RCC 7860 (cell line): ENCODE measurements at places on chromosomes 16 and 17.

DNA sequence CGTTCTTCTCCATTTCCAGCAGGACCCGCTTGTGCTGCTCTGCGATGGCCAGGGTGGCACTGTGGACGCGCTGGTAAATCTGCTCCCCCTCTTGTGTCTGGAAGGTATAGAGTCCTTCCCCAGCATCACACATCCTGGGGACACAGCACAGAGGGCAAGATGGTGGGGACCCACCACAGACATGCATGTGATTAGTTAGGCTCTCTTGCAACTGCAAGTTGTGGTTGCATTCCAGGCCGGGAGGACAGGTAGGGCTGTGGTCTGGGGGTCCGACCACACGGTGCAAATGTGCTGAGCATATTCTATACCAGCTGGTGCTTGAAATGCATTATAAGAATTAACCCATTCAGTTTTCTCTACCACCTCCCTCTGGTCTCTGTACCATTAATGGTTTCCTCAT lies 11.4 kb downstream of the POLR2C start:
- DNase-seq: no peak

DNA sequence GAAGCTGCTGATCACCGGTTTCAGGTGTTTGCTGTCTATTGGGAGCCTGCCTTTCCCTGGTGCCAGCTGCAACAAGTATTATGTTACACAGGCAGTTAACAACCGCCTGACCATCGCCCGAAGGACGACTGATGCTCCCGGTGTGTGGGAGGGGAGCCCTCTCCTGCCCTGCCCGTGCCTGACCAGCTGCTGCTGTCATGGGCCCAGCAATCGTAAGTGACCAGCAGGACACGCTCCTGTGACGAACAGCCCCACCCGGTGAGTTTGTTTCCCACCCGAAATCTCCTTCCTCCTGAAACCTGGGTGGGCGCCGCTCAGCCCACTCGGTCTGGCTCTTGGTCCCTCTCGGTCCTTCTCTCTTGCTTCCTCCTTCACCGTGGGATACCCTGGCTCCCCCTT lies 17.9 kb upstream of the UBE2I start:
- no peak for DNase-seq

DNA sequence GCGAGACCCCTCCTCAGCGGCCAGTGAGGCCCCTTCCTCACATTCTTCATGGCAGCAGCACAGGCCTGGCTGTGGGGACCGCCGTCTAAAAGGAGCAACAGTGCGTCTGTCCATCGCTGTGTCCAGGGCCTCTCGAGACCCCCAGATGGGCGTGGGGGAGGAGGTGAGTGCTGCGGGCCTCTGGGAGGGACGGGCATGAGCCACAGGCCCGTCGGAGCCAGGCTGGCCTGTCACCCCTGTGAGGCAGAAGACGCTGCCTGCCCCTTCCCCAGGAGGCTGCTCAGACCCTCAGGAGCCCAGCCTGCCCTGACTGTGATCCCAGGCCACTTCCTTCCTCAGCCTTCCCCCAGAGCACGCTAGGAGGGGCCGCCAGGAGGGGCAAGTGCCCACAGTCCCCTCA lies 2.1 kb upstream of the PYCR1 start:
- DNase-seq: no peak

GRCh38 chr17:76951375-76951905 lies 83.2 kb downstream of the MGAT5B start:
- no peak for DNase-seq

DNA sequence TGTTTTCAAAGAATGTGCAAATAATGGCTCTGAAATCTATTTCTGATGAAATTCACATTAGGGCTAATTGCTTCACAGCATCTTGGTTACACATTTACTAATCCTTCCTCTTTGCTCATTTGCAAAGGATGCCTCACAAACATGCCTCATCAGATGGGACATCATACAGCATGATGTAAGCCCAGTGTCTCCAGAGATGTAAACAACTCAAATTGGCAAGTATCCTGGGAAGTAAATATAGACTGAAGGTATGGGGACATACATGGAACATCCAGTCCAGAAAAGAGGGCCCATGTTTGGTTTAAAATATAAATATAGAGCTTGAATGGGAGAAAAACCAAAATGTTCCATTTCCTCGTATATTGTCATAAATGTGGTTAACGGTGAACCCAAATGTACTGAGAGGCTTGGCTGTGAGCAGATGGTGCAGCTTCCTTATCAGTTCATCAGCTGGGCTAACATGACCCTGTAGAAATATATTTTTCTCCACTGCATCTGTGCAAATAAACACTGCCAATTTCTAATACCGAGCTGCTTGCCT lies 142.9 kb upstream of the NUDT7 start:
- no peak for DNase-seq

DNA sequence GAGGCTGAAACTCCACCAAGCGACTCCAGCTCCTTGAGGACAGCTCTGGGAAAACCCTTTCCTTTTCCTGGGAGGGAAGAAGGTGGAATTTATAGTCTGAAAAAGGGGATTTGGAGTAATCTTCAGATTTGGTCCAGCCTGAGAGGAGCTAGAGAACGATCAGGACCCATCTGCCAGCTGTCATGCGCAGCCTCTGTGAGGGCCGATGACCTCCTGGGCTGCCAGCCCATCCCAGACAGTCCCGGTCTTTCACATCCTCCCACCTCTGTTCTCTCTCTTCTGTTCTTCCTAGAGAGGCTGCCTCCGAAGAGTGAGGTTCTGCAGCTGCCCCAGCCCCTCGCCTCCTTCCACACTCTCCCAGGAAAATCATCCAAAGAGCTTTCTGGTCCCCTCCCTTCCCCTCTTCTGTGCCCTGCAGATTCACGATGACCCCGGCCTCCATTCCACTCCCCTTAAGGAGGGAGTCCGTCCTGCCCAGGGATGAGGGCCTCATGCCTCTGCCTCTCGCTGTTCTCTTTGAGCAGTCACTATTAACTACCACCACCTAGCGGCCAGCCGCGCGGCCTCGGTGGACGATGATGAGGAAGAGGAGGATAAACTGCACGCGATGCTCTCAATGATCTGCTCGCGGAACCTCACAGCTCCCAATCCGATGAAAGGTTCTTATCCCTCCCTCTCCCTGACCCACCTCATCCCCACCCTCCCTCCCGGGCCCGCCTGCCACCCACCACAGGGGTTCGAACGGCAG lies 29.6 kb downstream of the SGSM2 start:
- no peak for DNase-seq

DNA sequence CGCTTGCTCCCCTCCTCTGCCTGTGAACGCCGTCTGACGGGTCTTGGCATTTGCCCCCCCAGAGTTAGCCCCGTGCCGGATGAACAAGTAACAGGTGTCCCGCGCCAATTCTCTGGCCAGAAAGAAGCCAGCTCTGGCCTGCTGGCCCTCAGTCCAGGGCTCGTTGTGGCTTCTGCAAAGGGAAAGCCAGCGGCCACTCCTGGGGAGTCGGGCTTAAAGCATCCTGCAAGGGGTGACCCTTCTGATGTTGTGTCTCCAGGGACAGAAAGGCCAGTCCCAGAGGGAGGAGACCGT lies 18.4 kb upstream of the OSGIN1 start:
- no peak for DNase-seq

DNA sequence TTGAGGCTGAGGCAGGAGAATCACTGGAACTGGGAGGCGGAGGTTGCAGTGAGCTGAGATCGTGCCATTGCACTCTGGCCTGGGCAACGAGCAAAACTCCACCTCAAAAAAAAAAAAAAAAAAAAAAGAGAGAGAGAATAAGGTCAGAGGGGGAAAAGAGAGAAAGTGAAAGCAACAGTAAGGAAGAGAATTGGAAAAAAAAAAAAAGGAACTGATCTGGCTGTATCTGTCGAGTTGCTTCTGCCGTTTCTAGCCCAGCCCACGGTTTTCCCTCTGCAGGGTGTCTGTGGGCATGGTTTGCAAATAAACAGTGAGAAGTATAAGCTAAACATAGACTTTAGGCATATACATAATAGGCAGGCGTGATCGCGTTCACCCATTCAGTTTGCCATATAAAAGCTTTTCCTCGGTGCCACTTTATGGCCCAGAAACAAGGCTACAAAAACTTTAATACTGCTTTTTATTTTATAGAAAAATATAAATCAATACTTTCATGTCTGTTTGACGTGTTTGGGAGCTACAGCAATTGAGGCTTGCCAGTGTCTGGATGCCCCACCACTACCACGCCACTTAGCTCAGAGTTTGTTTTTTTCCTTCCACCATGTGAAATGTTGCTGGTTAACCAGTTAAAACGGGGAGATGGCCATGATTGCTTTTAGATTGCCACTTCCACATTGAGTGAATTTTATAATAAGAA lies 436.7 kb downstream of the MAF start:
- no peak for DNase-seq

DNA sequence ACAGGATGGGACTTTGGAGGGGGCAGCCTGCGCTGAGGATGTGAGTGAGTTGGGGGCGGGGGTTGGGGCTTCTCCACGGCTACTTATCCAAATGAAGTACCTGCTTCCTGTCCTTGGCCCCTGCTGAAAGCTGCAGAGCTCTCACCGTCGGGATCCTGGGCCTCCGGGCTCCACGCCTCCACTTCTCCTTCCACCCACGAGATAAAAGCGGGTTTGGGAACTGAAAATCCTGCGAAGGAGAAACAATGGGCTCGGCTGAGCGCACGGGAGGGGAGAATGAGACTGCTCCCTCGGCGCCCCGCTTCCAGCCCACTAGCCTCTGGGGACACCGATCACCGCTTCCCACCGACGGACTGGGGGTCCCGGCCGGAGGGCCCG lies 486 bp downstream of the ZNF785 start:
- no peak for DNase-seq

DNA sequence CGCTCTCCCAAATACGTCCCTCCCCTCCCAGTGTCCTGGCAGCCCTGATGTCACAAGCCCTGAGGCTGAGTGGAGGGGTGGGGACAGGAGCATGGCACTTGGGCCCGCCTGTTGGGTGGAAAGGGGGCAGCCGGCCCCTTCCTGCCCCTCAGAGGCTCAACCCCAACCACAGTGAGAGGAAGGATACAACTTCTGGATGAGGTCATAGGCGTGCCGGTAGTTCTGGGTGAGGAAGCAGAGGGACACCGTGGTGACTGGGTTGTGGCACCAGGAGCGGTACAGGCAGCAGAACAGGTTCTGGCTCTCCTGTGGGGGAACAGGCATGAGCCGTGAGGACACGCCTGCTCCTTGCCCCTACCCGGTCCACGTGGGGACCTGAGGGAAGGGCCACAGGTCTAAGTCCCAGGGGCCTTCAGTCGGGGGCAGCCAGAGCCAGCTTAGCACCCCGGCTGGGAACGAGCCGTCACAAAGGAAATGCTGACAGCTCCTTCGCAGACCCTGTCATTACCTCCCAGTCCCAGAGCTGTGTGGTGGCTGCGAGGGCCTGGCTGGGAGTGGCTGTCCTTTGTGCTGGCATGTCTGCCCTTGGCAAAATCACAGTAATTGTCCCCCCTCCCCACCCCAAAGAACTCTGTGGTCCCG lies 11.2 kb upstream of the MTSS2 start:
- no peak for DNase-seq

DNA sequence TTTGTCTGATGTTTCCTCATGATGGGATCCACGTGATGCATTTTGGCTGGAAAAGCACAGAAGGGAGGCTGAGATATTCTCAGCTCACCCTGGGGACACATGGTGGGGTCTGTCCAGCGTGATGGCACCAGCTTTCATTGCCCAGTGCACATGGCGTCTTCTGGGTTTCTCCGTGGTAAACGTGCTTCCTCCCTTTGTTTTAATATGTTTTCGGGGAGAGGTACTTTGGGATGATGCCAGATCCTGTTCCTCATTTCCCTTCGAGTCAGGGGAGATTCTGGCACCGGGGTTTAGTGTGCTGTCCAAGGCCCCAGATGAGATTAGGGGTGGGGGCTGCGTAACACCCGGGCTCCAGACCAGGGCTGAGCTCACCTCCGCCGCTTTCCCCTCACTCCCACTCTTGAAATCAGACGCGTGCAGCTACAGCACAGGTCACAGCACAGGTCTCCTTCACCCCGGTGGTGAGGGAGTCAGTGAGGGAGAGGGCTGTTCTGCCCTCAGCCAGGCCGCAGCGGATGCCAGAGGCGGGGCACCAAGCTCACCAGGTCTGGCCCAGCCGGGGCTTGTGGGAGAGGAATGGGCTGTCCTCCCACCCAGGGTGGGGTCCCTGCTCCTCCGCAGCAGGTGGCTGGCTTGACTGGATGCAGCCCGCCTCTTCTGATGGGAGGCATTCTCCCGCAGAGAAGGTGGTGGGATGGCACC lies 33.9 kb downstream of the COX4I1 start:
- DNase-seq: no peak

DNA sequence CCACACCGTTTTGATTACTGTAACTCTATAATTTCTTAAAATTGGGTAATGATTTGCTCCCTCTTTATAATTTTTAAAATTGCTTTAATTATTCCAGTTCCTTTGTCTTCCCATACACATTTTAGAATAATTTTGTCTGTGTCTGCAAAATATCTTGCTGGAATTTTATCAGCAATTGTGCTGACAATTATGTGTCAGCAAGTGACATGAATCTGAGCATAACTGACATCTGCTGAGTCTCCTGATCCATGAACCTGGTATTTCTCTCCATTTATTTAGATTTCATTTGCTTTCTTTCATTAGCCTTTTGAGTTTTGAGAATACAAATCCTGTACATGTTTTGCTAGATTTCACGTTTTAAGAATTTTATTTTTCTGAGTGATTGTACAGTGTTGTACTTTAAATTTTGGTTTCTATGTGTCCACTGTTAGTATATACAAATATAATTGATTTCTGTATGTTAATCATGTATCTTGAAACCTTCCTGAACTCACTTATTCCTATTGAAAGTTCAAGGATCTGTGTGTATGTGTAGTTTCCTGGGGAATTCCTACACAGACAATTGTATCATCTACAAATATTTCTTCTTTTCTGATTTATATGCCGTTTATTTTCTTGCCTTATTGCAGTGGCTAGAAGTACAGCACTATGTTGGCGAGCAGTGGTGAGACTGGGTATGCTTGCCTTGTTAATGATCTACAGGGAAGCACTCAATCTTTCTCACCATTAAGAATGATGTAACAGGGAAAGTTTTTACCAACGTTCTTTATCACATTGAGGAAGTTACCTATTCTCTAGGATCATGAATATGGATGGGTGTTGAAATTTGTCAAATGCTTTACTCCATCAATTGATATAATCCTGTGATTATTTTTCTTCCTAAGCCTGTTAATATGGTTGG lies 45.2 kb downstream of the N4BP1 start:
- peak; percentile 9 for DNase-seq
